Umbilical cord (tissue), 2 donors: ENCODE measurements at places on chromosomes 13 and 19.

DNA sequence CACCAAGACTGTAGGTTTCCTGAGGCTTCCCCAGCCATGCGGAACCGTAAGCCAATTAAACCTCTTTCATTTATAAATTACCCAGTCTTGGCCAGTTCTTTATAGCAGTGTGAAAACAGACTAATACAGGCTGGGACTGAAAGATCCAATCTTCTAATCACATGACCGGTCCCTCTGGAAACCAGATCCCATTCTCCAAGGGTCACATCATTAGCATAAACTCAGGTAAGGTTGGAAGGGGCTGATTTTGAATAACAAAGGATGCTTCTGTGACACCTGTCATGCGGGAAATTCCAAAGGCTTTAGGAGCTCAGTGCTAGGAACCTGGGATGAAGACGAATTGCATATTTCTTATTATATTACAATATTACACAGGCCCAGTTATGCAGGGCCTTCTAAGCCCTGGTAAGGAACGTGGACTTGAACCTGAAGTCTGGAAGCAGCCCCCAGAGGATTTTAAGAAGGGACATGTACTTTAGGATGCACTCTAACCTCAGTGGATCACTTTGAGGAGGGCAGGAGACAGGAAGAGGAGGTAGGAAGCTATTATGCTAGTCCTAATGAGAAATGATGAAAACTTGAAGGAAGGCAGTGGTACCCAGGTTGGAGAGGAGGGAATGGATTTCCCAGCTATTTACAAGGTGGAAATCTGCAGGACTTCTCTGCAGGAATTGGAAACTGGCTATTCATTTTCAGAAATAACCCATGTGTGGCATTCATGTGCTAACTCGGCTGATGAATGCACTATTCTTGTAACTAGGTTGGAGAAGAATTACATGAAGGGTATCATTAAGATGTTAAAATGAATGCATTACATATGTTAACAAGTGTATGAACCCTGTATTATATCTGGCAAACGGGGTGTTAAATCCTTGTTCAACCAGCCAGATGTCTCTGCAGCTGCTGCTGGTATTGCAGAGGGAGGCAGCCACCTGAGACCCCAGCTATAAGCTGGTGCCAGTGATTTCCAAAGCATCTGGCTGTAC lies 19.3 kb downstream of the TNFSF11 start:
- DNase-seq = no peak

DNA sequence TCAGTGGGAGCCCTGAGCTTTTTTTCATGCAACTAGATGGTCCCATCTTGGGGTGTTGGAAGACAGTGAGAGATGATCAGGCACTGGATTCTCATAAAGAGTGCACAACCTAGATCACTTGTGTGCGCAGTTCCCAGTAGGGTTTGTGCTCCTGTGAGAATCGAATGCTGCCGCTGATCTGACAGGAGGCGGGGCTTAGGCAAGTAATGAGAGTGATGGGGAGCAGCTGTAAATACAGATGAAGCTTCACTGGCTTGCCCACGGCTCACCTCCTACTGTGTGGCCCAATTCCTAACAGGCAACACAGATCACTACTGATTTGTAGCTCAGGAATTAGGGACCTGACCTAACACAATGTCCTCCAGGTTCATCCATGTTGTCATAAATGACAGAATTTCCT lies 43.6 kb upstream of the UBAC2 start:
- DNase-seq = no peak

GRCh38 chr13:100988921-100989320 lies 314.3 kb upstream of the TMTC4 start:
- DNase-seq = no peak

GRCh38 chr19:4594201-4594600 lies 34.7 kb upstream of the SEMA6B start:
- DNase-seq = no peak

DNA sequence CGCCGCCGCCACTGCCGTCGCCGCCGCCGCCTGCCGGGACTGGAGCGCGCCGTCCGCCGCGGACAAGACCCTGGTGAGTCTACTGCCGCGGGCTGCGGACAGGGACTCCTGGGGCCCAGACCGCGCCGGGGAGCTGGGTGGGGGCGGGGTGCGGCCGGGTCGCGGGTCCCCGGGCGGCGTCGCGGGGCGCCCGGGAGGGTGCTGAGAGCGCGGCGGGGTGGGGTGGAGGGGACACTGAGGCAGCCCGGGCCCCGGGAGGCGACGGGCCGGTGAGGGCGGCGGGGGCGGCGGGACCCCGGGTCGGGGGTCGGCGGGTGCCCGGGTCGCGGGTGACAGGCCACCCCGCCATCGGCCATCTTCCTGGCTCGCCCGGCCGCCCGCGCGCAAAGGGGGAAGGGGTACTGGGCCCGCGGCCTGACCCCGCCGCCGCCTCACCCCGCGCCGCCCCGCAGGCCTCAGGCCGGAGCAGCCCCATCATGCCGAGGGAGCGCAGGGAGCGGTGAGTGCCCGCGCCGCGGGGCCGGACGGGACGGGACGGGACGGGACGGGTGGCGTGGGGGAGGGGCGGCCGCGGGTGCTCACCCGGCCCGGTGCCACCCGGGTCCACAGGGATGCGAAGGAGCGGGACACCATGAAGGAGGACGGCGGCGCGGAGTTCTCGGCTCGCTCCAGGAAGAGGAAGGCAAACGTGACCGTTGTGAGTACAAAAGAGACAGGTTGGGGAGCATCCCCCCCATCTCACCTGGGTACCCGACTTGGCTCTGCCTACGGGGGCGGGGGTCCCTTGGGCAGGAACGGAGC lies 489 bp downstream of the CCNE1 start:
- DNase-seq = no peak
